ENCODE measurements at places on chromosomes 16 and 17. TPM values are rescaled to one million over a fixed set of nuclear protein-coding genes. Genes with fewer than 3 reads are reported as not detected.

Gene RHBDL3
- not detected for total RNA-seq

Gene HBM
- not detected for total RNA-seq

GRCh38 chr16:89164436-89164835 is 7.1 kb upstream of the CDH15 start:
- no peak for DNase-seq

- DNase-seq: no peak
Measured at GRCh38 chr17:80511222-80512180, 33.1 kb upstream of the RPTOR start.

DNA sequence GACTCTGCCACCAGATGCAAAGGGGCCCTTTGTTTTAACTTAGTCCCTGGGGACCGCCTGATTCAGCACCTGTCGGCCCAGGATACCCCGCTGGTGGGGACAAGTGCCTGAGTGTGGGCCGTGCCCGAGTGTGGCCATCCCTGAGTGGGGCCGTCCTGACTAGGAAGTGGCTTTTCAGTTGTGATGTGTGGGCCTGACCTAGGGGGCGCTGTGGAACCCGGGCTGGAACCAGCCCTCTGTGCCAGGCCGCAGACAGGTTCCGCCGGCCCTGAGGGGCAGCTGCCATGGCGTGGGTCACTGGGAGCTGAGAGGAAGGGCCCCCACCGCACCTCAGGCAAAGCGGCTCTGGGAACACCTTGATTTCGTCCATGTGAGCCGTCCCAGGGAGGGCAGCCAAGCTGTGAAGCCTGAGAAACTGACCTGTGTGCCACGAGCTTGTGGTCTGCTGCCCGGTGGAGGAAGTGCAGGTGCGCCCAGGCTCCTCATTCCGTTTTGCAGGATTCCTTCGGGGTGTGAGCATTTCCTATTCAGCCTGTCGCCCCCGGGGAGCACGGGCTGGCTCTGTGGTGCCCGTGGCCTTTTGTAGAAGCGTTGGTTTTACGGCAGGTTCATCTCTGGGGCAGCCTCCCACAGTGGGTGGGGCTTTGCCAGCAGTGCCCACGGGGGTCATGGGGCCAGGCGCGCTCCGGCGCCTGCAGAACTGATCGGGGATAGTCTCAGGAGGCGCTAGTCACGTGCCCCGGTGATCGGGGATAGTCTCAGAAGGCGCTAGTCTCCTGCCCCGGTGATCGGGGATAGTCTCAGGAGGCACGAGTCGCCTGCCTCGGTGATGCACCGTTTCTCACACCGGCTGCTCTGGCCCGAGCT is 5.3 kb downstream of the RPL13 start:
- DNase-seq: no peak
